AML-193 (cell line): ENCODE measurements at places on chromosomes 11 and 22.

- no peak for DNase-seq
Observed at GRCh38 chr11:93289782-93290463, 40.6 kb upstream of the DEUP1 start.

DNA sequence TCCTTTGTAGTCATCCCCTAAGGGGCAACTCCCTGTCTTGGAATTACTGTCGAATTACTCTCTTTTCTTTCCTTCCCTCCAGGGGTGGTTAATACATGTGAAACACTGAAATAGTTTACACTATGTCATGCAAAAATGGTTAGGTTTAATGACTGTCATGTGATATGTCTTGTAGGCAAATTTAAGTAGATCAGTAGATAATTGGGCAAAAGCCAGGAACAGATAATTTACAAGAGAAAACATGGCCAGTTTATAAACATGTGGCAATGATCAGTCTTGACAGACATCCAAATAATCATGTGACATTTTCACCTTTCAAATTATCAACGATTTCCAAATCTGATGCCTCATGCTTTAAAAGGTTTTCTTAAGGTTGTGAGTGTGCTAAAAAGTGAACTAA is 3.9 kb downstream of the VWA5A start:
- DNase-seq, result no peak

GRCh38 chr22:46081036-46081830 is 69.1 kb upstream of the PPARA start:
- DNase-seq, result no peak

- no peak for DNase-seq
Observed at GRCh38 chr11:69644071-69644961, 3.4 kb downstream of the CCND1 start.

DNA sequence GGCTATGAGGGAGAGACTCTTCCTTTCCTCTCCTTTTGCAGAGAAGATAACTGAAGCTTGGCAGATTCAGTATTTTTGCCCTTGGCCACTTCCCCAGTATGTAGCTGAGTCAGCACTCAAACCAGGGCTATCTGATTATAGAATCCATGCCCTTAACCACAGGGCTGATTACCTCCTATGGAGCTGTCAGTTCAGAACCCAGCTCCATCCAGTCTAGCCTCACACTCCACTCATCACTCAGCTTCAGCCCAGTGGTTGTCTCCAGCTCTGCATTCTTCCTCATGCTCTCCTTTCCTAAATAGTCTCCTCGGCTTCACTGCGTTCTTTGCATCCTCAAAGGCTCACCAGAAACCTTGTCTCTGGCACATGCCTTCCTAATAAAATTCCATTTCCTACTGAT is 151.6 kb upstream of the BLID start:
- DNase-seq, result peak; percentile 8

- no peak for DNase-seq
Observed at GRCh38 chr11:78800756-78801155, 226.1 kb upstream of the NARS2 start.

DNA sequence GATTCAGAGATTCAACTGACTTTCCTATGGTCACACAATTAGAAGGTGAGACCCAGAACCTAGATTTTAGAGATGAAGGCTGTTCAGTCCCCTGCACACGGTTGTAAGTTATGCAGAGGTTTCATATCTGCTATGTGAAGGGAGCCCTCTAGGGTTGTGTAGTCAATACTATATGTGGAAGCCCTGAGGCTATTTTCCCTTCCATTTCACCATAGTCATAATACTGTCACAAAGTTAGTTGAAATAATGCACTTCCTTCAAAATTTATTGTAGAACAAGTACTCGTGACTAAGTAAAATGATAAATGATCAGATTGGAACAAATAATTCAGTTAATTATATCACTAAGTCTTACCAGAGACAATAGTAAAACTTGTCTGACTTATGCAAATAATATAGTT is 48.8 kb downstream of the ENDOD1 start:
- DNase-seq, result peak; percentile 83
